ENCODE measurements at places on chromosomes 7 and 10. TPM values are rescaled to one million over a fixed set of nuclear protein-coding genes. Genes with fewer than 3 reads are reported as not detected.

DNA sequence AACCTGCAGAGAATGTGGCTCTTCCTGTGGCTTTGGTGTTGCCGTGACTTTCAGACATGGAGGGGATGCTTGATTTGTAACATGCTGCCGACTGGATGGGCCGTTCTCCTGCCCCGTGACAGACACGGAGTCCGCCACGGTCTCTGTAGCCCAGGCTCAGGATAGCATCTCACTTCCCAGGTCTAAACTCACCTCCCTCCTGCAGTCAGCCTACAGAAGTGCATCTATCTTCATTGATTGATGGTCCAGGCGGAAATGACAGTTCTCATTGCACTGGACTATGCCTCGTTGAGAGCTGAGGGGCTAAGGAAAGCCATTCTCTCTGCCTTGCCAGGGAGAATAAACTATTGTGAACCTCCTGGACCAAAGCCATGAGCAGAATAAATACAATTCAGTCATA is 77.5 kb downstream of the CHN2 start:
- DNase-seq: no peak

DNA sequence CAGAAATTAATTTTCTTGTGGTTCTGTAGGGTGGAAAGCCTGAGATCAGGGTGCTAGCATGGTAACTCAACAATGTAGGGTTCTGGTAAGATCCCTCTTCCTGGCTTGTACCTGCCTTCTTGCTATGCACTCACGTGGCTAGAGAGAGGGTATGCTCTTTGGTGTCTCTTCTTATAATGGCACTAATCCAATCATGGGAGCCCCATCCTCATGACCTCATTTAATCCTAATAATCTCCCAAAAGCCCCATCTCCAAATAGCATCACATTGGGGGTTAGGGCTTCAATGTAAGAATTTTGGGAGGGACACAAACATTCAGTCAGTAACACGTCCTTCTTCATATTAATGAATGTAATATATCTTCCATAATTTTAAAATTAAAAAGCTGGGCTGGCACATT is 39.6 kb upstream of the FAM133B start:
- no peak for DNase-seq

- no peak for DNase-seq
Measured at GRCh38 chr10:76735866-76736265, 901.7 kb downstream of the KCNMA1 start.

DNA sequence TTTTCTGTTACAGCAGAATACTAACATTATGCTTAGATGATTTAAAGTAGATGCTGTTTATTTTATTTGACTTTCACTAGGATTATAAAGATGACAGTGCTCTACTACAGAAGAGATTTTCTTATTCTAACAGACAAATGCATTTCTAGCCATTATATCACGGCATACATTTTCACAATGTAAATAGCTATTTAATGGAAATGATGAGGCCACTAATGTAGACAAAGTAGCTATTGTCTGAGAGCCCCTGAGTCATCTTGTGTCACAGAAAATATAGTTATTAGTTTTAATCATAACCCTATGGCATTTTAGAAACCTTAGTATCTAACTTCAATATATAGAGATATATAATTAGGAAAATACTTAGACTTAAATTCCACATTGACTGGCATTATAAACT is 158.0 kb upstream of the AHR start:
- DNase-seq: no peak

- DNase-seq: no peak
Measured at GRCh38 chr10:5911670-5912069, 21.6 kb downstream of the FBH1 start.

Gene PLXNA4
- total RNA-seq: 103 TPM

GRCh38 chr10:42551582-42552187 is 86.7 kb downstream of the ZNF33B start:
- no peak for DNase-seq

- no peak for DNase-seq
Measured at GRCh38 chr7:108284349-108285002, 154.3 kb upstream of the LAMB4 start.

DNA sequence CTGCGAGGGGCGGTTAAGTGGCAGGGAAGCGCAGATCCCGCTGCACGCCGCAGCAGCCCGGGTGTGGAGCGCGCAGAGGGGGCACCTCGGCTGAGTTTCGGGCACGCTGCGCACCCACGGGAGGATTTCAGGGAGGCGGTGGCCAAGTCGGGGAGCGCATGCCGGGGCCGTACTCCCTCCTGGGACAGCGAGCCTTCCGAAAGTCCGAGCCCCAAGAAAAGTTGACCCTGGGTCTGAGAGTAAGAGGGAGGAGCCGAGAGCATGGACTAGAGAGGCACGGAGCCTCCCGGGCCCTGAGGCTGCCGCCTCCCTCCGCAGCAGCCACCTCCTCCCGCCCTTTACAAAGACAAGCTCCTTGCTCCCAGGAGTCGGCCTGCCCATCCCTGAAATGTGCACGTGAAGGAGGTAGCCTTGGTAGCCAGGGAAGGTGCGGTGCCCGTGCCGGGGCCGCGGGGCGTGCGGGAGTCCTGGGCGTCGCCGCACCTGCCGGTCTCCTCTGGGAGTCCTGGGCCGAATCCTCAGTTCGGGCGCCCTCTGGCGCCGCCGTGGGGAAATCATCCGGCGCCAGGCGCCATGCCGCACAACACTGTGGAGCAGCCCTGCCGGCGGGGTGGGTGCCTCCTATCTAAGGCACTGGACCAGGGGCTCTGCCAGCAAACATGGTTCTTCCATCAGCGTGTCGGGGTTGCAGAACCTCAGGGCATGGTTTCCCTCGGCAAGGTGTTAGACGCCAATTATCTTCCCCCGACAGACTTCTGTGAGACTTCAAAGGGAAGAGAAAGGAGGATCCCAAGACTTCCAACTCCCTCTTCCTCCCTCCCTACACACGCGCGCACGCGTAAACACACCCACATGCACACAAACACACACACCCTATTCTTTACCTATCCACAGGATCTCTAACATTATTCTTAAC is 104.0 kb downstream of the TRIL start:
- peak; percentile 70 for DNase-seq

DNA sequence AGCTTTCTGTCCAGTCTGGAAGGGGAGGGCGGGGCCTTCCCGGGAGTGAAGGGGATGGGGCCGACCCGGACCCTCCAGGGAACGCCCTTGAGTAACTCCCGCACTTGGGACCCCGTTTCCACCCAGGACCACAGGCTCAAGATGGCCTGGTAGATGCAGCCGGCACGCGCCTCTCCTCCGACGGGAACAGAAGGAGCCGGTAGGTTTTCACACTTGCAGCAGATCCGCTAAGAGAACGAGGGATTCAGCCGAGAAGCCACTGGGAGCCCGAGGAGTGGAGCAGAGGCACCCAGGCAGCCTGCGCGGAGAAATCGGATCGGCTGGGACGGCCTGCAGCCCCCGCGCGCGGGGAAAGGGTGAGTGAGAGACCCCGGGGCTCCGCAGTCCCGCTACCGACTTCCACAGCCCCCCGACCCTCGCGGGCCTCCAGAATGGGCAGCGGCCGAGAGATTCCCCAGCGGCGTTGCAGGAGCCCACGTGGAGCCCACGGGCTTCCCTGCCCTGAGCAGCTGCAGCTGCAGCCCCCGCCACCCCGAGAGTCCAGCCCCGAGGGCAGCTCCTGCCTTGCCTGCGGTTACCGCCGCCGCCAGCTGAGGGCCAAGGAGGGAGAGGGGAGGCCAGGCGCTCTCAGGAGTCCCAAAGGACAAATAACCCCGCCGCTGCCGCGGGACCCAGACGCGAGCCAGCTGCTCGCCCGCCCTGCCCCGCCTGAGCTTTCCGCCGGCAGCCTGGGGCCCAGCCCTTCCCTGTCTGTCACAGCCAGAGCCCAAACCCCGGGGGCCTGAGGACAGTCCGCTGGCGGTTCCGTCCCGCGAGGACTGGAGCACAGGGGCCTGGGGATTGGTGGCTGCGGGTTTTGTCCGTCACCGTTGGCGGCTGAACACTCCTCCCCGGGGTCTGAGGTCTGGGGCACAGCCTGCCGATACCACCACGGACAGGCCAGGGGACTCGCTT is 21.8 kb downstream of the IFT22 start:
- DNase-seq: no peak

GRCh38 chr10:124005991-124006392 is 87.4 kb downstream of the CHST15 start:
- DNase-seq: no peak

Gene OGA
- 349 TPM for total RNA-seq

DNA sequence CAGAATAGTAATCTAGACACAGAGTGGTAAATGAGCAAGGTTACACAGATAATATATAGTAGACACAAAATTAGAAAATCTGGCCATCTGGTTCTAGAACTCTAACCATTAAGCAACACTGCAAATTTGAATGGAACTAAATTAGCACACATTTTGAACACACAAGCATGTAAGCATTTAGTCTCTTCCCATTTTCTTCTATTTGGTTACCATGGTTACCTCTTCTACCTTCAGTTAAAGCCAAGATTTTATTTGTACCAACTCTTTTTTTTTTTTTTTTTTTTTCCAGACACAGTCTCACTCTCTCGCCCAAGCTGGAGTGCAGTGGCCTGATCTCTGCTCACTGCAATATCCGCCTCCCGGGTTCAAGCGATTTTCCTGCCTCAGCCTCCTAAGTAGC is 790.5 kb downstream of the MAGI2 start:
- no peak for DNase-seq

DNA sequence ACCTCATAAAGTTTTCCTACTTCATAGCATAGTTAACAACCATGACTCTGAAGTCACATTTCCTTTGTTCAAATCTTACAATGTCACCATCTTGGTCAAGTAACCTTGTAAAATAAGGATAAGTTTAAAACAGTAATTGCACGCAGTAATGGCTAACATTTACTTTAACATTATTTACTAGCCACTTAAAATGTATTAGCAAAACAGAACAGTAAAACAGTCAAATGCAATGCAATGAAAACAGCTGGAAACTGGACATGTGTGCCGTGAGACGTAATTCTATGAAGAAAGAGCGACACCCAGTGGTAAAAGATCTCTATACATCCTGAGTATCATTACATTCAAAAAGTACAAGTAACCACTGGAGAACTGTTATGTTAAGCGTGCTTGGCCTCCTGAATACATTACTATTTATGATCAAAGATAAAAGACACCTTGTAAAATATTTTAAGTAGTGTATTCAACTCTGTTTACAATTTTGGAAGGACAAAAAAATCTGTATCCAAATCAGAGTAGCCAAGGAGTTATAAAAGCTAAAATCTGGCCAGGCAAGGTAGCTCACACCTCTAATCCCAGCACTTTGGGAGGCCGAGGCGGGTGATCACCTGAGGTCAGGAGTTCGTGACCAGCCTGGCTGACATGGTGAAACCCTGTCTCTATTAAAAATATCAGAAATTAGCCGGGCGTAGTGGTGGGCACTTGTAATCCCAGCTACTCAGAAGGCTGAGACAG is 27.2 kb downstream of the ATE1 start:
- DNase-seq: no peak

- peak; percentile 29 for DNase-seq
Measured at GRCh38 chr10:6348096-6348874, 145.6 kb downstream of the PFKFB3 start.

DNA sequence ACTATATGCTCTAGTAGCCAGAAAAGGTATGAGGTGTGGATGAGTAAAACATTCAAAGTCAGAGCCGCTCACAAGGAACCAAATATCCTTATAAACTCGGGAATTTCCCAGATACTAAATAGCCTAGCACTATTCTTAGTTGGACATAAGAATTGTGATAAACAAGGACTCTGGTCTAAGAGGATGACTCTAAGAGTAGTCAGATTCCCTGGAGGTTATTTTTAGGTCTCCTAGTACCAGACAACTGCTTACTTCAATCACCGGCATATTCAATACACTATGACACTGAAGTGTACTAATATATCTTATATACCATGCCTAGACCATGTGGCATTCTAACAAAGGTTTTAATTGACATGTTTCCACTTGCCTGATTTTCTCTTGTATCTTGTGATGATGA is 56.5 kb downstream of the LMBR1 start:
- no peak for DNase-seq

- DNase-seq: no peak
Measured at GRCh38 chr7:23895666-23896096, 185.7 kb downstream of the STK31 start.

DNA sequence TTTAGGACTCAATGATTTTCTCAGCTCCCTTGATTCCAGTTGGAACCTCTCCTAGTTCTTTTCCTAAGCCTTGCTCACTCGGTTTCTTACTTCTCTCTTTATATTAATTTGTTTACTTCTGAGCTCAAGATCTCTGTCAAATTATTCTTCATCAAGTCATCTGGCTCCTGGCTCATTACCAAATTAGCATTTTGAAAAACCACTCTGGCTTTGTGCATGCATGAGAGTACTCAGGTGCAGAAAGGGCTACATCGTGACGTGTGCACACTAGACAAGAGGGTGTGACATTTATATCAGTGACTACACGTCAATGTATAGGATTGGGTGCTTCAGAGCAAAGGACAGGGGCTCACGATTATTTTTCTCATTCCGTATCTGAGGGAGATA is 645.7 kb upstream of the DPP6 start:
- DNase-seq: no peak

GRCh38 chr7:114356133-114356532 is 58.5 kb upstream of the FOXP2 start:
- DNase-seq: no peak

- no peak for DNase-seq
Measured at GRCh38 chr10:110420401-110421193, 77.1 kb upstream of the DUSP5 start.

Gene STEAP1B
- 1.1 TPM for total RNA-seq

DNA sequence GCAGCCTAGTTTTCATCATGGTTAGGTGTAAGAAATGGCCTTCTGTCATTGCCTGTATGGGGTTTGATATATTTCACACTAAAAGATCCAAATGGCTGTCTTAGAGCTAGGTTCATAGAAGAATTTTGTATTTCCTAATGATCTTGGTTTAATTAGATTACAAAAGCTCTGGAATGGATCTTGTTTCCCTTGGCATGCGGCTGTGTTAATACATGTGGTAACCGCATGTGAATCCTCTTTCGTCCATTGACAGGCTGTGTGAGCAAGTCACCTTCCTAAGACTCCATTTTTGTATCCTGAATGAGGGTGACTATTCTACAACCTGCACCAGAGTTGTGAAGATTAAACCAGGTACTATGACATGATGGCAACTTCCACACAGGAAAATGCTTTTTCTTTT is 12.4 kb upstream of the FZD1 start:
- DNase-seq: no peak

GRCh38 chr7:6375348-6376101 is 72.2 kb downstream of the DAGLB start:
- no peak for DNase-seq

GRCh38 chr7:36949711-36950600 is 225.7 kb upstream of the AOAH start:
- DNase-seq: no peak

- DNase-seq: no peak
Measured at GRCh38 chr10:70093335-70093944, 39.2 kb downstream of the AIFM2 start.

DNA sequence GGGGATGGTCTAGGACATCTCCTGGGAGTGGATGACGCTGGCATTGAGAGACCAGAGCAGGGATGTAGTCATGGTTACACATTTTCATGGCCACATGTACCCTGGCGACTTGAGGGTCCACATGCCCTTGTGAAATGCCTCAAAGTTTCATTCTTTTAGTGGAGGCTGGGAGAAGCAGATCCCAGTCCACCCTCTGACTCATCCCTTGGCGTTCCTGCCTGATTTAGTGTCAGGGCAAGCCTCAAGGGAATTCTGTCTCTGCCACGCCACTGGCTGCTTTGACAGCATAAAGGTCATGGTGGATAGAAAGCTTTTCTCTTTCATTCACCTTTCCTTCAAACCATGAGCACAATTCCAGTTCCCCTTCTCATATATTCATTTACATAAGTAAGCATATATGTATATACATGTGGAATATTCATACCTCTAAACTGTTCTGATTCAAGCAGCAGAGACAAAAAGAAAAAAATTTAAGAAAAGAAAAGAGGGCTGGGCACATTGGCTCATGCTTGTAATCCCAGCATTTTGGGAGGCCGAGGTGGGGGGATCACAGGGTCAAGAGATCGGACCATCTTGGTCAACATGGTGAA is 21.8 kb upstream of the KIF5B start:
- no peak for DNase-seq

Gene GIMAP5
- total RNA-seq: 3.7 TPM

All from occipital lobe (tissue), 3 donors.